ENCODE measurements at places on chromosomes 3 and 15.

DNA sequence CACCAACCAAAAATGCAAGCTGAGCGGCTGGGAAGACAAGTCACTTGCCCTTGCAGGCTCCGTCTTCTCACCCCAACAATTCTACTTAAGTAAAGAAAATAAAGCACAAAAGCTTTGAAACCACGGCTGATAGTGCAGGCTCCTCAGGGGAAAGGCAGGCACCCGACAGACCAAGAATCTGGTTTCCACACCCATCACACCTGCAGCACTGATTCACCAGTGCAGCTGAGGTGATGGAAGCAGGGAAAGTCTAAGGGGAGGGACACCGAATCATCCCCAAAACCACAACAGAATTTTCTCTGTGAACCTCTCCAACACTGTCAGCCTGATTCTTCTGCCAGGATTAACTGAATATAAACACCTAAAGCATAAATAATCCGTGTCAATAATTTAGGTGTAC lies 62.0 kb upstream of the NSMCE3 start:
- DNase-seq = no peak

DNA sequence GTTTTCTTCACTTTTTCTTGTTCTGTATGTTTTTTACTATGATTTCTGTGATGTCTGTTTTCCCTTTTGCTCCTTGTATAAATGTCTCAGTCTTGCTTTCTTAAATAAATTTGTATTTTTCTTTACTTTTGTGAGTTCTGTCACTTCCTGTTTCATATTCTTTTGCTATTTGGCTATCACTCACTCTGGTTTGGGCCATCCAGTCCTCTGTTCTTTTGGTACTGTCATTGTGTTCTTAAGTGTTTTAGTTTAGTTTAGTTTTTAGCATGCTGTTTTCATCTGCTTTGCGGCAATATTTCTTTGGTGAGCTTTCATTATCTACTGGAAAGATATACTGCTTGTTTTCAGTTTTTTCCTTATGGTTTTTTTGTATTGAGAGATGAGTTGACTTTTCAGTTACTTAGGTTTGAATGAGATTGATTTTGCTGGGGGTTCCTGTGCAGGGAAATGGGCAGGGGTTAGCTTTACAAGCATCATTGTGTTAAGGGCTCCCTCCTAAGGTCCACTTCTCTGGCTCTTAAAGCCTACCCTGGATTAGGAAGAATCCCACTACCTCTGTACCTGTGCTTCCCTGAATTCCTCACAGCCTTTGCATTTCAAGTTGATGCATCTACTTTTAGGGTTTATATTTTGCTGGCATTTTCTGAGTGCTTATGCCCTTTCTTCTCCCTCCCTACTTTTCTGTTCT lies 35.1 kb downstream of the PDCD6IP start:
- no peak for DNase-seq

DNA sequence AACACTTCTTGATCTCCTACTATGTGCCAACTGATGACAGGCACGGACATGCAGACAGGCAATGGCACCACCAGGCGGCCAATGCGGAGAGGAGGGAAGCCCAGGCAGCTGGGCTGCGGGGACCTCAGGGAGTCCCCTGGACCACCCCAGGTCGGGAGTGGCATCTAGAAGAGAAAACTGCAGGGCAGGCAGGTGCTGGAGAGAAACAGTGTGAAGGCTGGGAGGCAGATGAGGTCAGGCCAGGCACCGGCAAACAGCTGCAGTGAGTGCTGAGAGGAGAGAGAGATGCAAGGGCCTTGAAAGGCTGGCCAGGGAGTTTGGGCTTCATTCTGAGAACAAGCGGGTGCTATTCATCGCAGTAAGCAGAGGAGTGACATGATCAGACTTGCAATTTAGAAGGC lies 29.1 kb downstream of the SLC6A1 start:
- no peak for DNase-seq

- no peak for DNase-seq
These were observed 113.7 kb downstream of the WNT5A start for GRCh38 chr3:55373423-55373822.

DNA sequence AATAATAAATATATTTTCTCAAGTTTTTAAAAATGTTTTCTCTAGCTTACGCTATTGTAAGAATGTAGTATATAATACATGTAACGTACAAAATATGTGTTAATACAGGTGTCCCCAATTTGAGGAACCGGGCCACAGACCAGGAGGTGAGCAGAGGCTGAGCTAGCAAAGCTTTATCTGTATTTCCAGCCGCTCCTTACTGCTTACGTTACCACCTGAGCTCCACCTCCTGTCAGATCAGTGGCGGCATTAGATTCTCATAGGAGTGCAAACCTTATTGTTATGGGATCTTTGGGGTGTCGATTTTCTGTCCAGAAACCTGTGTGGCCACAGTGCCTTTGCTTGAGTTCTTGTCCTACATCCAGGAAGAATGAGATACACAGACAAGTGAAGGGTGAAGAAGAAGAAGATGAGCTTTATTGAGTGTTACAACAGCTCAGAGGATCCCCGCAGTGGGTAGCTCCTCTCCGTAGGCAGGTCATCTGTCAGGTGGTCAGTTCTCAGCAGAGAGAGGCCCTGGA lies 9.9 kb upstream of the TRIM59 start:
- DNase-seq = no peak

DNA sequence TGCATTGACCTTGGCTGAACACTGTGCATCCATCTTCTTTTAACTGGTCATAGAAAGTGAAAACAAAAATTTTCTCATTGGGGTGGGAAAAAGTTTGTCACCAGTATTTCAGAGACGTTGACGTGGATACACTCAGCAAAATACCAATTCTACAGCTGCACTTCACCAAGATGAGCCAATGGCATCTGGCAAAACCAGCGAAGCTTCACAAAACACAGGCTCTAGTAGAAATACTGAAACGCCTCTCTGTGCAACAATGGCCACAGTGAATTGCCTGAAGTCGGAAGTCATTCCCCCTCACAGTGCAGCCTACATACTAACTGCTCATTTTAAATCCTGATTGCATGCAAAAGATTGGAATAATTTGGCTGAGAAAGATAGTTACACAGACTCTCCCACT lies 17.0 kb downstream of the PCYT1A start:
- no peak for DNase-seq

Measured in Caki2 (cell line).